ENCODE measurements at places on chromosomes 4 and X.

- no peak for DNase-seq
These were observed 55.3 kb downstream of the JADE3 start for GRCh38 chrX:46967547-46967946.

DNA sequence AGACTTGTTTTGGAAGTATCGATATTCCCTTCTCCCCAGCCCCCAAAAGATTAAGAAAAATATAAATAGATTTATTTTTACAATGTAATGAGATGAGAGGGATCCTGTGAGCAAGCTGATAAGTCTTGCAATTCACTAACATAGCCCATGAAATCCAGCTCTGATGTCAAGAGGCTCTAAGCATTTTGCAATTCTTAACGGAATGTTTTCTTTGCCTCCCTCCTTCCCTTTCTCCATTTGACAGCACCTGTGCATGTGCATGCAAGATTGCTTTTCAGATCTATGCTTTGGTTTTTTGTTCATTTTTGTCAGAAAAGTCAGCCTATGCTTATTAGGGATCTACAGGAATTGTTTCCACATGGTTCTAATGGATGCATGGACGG is 169.9 kb downstream of the SLIT2 start:
- no peak for DNase-seq

DNA sequence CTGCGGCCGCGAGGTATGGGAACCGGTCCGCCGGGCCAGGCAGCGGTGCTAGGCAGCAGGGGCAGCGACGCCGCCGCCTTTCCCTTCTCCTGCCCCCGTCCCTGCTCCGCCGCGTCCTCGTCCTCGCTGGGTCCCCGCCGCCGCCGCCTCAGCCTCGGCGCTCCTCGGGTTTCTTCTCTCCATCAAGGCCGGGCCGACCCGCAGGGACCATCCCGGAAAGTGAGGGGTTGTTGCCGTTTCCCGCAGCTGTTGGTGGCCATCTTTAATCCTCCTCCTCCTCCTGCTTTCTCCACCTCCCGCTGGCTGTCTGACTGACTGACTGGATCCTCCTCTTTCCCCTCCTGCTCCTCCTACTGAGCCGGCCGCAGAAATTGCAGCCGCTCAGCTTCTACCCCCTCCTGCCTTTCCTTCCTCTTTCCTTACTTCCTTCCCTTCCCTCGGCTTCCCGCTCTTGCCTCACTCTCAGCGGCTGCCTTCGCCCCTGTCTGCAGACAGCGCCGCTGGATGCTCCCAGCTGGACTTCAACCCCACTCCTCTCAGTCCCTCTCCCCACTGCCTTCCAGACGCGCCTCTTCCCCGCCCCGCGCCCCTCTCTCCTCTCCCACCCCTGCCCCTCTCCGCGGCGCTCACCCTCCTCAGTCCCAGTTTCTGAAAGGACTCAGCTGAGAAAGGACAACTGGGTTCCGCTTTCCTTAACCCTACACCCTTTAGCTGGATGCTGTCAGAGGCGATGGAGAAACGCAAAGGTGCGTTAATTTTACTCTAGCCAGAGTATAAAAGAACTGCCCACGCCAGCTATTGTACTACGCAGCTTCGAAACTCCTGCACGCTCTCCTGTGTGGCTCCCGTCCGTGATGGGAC is at the start of gene WDFY3:
WDFY3 (minus strand) TSS at position 309 of the 861 bp plus-strand sequence. CDS start 106,099 bp downstream, outside the sequence.
- DNase-seq: no peak

DNA sequence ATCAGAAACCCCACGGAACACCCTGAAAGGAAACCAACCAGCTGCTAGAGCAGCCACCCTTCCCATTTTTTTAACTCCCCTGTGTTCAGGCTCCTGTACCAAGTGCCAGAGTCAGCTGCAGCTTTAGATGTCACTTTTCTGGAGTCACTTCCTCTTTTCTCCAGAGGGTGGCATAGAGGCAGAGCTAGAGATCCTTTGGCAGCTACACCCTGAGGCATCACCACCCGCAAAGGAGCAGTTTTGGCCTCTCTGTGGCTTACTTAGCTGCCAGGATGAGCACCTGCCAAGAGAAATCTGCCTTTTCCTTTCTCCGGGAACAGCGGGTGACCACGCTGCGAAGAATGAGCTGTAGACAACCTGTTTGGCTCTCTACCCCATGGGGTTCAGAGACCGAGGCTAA is 58.0 kb upstream of the CHRDL1 start:
- no peak for DNase-seq

GRCh38 chr4:1043162-1043561 is 31.7 kb downstream of the FGFRL1 start:
- no peak for DNase-seq

- no peak for DNase-seq
These were observed 47.3 kb upstream of the DOCK11 start for GRCh38 chrX:118448273-118448783.

Measured in stimulated activated CD8-positive, alpha-beta memory T cell treated with anti-CD3 and anti-CD28 coated beads, Interleukin-7, amount 100 ng/mL, for 48 hours (primary cell).